ENCODE measurements at places on chromosomes 7 and 10.

GRCh38 chr7:44213206-44213876 lies 12.6 kb downstream of the YKT6 start:
- no peak for DNase-seq

DNA sequence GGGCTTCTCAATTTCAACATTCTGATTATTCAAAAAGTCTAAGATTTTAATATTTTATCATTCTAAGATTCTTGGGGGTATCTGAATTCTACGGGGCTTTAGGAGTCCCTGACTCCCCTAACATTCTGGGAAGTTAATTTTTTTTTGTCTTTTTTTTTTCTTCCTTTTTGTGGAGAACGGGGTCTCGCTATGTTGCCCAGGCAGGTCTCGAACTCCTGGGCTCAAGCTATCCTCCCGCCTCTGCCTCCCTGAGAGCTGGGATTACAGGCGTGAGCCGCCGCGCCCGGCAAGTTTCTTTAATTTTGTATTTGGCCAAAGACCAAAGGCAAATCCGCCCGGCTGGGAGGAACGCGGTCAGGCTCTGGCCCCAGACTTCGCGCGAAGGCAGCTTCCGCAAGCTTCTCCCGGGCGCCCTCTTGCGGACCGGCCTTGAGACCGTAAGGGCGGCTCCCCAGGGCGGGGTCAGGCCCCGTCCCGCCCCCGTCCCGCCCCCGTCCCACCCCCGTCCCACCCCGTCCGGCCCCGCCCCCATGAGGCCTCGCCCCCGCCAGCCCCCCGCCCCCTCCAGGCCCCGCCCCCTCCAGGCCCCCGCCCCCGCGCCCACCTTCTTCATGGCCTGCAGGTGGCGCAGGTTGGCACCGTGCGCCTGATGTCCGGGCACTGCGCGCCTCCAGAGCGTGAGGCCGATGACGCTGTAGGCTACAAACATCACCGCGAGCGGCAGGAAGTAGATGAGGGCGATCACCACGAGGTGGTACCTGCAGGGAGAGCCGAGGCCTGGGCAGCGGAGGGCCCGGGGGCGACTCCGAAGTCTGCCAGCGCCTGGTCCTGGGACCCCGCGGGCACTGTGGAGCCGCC lies 8.2 kb downstream of the TACR2 start:
- DNase-seq, result peak; percentile 76

DNA sequence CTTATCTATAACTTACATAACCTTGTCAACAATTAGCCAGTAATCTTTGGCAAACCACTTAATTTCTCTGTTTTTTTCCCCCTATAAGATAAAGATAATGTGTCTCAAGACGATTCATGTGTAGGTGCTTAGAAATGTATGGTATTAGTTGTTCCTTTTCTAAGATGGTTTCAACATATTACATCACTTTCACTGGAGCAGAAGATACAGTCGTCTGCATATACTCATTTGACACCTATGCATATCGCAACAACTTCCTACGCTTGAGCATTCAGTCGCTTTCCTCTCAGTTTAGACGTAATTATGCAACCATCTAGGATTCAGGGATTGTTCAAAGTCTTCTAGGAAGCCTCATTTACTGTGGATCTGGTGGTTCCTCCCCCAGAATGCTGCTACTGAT lies 396.7 kb downstream of the PHTF2 start:
- DNase-seq, result no peak

- DNase-seq, result no peak
Measured at GRCh38 chr7:155713384-155713783, 68.9 kb downstream of the RBM33 start.

Data from GOT3 (cell line).